CD4-positive, alpha-beta T cell (primary cell): ENCODE measurements at places on chromosomes 1 and 21.

DNA sequence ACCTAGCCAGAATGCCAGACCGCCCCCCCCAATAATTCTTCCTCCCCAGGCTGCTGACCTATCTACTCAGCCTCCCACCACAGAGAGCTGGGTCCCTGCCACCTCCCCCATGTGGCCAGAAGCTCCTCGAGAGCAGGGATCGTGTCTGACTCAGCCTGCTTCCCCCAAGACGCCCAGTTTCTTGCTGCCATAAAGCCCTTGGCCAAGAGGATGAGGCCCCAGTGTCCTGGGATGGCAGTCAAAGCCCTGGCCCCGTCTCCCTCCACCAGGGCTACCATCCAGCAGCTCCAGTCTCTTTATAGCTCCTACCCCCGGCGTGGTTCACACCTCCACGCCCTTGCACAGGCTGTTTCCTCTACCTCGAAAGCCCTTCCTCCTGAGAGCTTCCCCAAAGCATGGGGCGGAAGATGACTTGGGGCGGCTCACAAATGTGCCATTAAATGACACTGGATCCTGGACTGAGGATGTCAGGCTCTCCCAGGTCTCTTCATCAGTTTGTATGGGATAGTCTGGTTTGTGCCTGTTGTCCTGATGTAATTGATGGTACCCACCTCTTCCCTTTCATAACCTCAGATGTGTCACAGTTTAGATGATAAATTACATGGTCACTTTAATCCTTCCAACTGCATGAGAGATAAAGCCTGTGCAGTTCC lies 13.2 kb downstream of the ADGRB2 start:
- no peak overlapping the region for H3K27ac ChIP-seq
- H3K36me3 ChIP-seq, result no peaks in the 10 kb centered on the region
- H3K4me1 ChIP-seq, result peaks cover 27% of the 10 kb centered on the region
- no peak for DNase-seq
- no peak overlapping the region for H3K4me3 ChIP-seq
- no peaks in the 10 kb centered on the region for H3K27me3 ChIP-seq

DNA sequence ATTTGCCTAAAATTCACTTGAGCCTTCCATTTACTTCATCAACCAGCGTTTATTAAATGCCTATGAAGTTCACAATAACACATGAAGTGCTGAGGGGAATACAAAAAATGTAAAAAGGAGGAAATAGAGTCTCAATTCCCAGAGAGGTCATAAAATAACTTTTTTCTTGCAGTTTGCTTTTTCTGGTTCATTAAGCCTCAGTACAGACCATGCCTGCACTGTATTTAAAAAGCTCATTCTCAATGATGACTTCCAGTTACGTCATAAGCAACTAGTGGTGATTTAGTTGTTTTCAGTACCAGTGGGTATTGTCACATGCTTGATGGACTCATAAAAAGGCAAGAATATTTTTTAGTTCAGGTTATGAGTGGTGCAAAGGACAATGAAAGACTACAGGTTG lies 160.1 kb upstream of the UBE2U start:
- no peak overlapping the region for H3K27ac ChIP-seq
- H3K36me3 ChIP-seq, result no peaks in the 10 kb centered on the region
- no peaks in the 10 kb centered on the region for H3K27me3 ChIP-seq
- no peaks in the 10 kb centered on the region for H3K4me1 ChIP-seq
- no peak for DNase-seq

GRCh38 chr1:93720956-93721626 lies 39.5 kb upstream of the BCAR3 start:
- H3K4me3 ChIP-seq, result no peak overlapping the region
- no peaks in the 10 kb centered on the region for H3K36me3 ChIP-seq
- no peaks in the 10 kb centered on the region for H3K27me3 ChIP-seq
- no peak overlapping the region for H3K27ac ChIP-seq
- no peak for DNase-seq
- no peaks in the 10 kb centered on the region for H3K4me1 ChIP-seq

- no peak overlapping the region for H3K27ac ChIP-seq
- H3K4me3 ChIP-seq, result no peak overlapping the region
- H3K4me1 ChIP-seq, result no peaks in the 10 kb centered on the region
- H3K36me3 ChIP-seq, result no peaks in the 10 kb centered on the region
- no peak for DNase-seq
Observed at GRCh38 chr1:29811727-29812407, 575.5 kb downstream of the PTPRU start.

- peaks cover 27% of the 10 kb centered on the region for H3K27me3 ChIP-seq
- no peak overlapping the region for H3K4me3 ChIP-seq
- DNase-seq, result no peak
- no peaks in the 10 kb centered on the region for H3K36me3 ChIP-seq
- no peak overlapping the region for H3K27ac ChIP-seq
- peaks cover 19% of the 10 kb centered on the region for H3K4me1 ChIP-seq
Observed at GRCh38 chr1:2784854-2785630, 16.5 kb downstream of the TTC34 start.

- peaks cover 96% of the 10 kb centered on the region for H3K27me3 ChIP-seq
- no peak for DNase-seq
- H3K27ac ChIP-seq, result no peak overlapping the region
- no peaks in the 10 kb centered on the region for H3K36me3 ChIP-seq
- no peak overlapping the region for H3K4me3 ChIP-seq
Observed at GRCh38 chr1:200040481-200041138, 13.1 kb downstream of the NR5A2 start.

DNA sequence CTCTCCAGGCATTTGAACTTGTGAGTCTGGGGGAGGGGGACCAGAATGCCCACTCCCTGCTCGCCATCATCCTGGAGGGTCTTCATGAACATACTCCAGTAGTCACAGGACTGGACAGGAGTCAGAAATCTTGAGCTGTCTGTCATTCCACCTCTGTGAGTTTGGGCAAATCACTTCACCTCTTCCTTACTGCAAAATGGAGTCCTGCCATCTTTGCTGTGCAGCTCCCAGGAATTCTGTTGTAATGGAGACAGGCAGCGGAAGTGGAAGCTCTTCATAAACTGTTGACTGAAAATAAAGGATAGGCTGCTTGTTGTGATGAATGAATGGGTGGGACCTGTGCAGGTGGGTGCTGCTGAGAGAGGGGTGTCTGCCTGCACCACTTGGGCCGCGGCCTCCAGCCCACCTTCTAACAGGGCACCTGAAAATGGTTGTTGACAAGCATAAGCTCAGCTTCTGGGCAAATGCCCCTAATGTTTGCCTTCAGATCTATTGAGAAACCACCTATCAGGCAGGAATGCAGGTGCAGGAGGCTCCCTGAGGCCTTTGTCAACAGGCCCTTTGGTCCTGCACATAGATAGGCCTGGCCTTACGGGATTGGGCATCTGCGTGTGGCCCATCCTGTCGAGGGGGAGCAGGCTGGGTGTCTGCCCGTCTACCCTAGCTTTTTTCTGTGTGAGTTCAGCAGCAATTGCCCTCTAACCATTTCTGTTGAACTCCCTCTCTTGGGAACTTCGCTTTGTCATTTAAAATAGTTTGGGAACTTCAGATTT lies 321.0 kb downstream of the RPS6KC1 start:
- DNase-seq, result no peak
- H3K4me3 ChIP-seq, result no peak overlapping the region
- H3K4me1 ChIP-seq, result no peaks in the 10 kb centered on the region
- H3K36me3 ChIP-seq, result no peaks in the 10 kb centered on the region
- no peak overlapping the region for H3K27ac ChIP-seq
- H3K27me3 ChIP-seq, result no peaks in the 10 kb centered on the region

DNA sequence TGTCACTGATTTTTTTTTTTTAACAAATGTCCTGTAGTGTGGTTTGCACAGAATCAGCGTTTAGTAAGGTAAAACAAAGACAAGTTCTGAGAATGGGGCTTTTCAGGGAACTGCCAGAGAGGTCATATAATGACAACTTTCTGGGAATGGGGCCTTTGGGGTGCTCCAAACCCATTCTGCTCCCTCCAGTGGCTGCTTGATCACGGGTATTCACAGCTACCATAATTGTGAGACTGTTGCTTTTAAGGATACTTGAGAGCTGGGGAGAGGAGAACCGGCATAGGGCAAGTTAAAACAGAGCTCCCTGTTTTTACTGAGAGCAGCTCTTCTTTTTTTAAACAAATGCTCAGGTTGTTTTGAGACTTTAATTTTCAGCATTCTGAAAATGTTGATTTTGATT lies 48.2 kb downstream of the CYP2J2 start:
- no peaks in the 10 kb centered on the region for H3K4me1 ChIP-seq
- DNase-seq, result no peak
- no peak overlapping the region for H3K4me3 ChIP-seq
- no peak overlapping the region for H3K27ac ChIP-seq
- H3K27me3 ChIP-seq, result no peaks in the 10 kb centered on the region

- no peaks in the 10 kb centered on the region for H3K36me3 ChIP-seq
- no peak overlapping the region for H3K27ac ChIP-seq
- peaks cover 6% of the 10 kb centered on the region for H3K27me3 ChIP-seq
- no peaks in the 10 kb centered on the region for H3K4me1 ChIP-seq
- H3K4me3 ChIP-seq, result no peak overlapping the region
Observed at GRCh38 chr1:207691841-207692240, 46.9 kb downstream of the CR1L start.

GRCh38 chr1:94579876-94580294 lies 38.3 kb upstream of the F3 start:
- H3K27me3 ChIP-seq, result peaks cover 5% of the 10 kb centered on the region
- no peaks in the 10 kb centered on the region for H3K36me3 ChIP-seq
- DNase-seq, result no peak
- H3K4me1 ChIP-seq, result no peaks in the 10 kb centered on the region
- H3K4me3 ChIP-seq, result no peak overlapping the region

GRCh38 chr1:24894002-24894401 lies 36.1 kb downstream of the RUNX3 start:
- DNase-seq, result no peak
- no peak overlapping the region for H3K27ac ChIP-seq
- no peaks in the 10 kb centered on the region for H3K36me3 ChIP-seq
- H3K4me1 ChIP-seq, result peaks cover 19% of the 10 kb centered on the region

DNA sequence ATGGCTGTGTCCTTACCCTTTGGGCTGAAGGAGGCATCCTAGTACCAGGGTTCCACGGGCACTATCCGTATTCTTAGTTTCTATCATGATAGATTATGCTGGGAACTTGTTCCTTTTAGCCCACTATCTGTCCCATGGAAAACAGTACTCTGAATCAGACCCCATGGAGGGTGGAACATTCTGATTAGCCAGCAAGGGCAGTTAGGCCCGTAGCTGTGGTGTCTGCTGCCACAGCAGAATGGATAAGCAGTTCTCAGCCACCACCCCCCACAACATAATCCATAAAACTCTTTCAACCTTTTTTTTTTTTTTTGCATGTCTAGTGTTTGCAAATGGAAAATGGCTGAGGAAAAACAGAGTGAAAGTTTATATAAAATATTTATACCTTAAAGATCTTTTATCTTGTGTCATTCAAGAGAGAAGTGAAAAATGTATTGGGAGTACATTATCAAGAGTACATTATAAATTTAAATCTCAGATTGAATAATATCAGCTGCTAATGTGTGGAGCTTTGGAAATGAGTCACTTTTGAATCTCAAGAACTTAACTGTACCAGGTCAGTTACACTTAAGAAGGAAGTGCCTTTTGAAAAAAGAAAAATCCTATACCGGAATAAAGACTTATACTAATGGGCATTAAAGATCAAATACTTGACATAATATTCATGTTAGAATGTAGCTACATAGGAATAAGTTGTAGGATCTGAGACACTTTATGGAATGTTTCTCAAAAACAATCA lies 80.3 kb downstream of the NFIA start:
- H3K4me3 ChIP-seq, result no peak overlapping the region
- H3K27me3 ChIP-seq, result no peaks in the 10 kb centered on the region
- peaks cover under 1% of the 10 kb centered on the region for H3K4me1 ChIP-seq
- no peak for DNase-seq
- no peak overlapping the region for H3K27ac ChIP-seq
- no peaks in the 10 kb centered on the region for H3K36me3 ChIP-seq

GRCh38 chr21:46039891-46040660 lies 57.8 kb upstream of the COL6A2 start:
- H3K27me3 ChIP-seq, result no peaks in the 10 kb centered on the region
- no peak overlapping the region for H3K27ac ChIP-seq
- H3K4me3 ChIP-seq, result no peak overlapping the region
- no peaks in the 10 kb centered on the region for H3K36me3 ChIP-seq
- DNase-seq, result no peak

DNA sequence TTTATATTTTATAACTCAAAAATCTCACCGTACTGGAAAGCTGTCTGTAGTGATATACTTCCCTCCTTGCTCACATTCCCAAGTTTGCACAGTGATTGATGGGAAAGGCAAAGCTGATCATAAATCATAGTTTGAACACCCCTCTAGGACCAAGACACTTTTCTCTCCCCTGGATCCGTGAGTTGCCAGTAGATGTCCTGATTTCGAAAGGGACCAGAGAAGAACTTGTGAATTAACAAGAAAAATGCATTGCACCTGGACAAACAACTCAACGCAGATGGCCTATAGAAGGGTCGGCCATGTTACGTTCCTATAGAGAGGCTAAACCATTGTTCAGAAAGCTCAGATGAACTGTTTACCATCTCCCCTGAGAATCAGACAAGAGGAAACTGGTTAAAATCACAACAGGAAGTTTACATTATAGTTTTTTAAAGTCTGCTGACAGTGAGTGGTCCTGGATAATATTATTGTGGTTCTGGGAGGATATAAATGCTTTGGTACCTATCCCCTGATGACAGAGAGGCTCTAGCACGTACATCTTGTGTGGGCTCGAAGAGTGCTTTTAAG lies 124.0 kb upstream of the SLC45A1 start:
- H3K36me3 ChIP-seq, result no peaks in the 10 kb centered on the region
- H3K27me3 ChIP-seq, result no peaks in the 10 kb centered on the region
- no peak for DNase-seq
- H3K4me1 ChIP-seq, result peaks cover 11% of the 10 kb centered on the region
- H3K4me3 ChIP-seq, result no peak overlapping the region
- H3K27ac ChIP-seq, result no peak overlapping the region

DNA sequence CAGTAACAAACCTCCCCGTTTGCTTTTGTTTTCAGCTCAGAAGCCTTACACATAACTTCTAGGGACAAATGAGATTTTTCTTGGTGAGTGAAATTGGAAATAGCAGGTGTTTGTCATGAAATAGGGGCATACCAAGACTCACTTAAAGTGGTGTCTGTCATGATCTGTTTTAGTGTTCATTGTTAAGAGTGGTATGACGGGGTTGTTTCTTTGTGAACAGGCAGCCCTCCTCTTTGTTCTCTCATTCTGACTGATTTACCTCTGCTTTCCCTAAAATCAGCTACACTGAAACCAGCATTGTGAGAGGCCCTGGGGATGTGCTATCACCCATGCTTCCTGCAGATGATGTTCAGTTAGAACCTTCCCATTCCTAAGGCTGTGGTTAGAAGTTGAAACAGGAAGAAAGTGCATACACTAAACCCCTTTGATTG lies 2.5 kb upstream of the ERO1B start:
- H3K27ac ChIP-seq, result no peak overlapping the region
- no peak overlapping the region for H3K4me3 ChIP-seq
- peak; percentile 26 for DNase-seq

- no peak overlapping the region for H3K27ac ChIP-seq
- H3K36me3 ChIP-seq, result no peaks in the 10 kb centered on the region
- no peaks in the 10 kb centered on the region for H3K27me3 ChIP-seq
- no peak overlapping the region for H3K4me3 ChIP-seq
- no peaks in the 10 kb centered on the region for H3K4me1 ChIP-seq
- no peak for DNase-seq
Observed at GRCh38 chr1:171472183-171472647, 13.1 kb upstream of the PRRC2C start.
